ENCODE measurements at places on chromosomes 16 and 17.

- DNase-seq: no peak
Observed at GRCh38 chr16:62676306-62676705, 640.1 kb upstream of the CDH8 start.

DNA sequence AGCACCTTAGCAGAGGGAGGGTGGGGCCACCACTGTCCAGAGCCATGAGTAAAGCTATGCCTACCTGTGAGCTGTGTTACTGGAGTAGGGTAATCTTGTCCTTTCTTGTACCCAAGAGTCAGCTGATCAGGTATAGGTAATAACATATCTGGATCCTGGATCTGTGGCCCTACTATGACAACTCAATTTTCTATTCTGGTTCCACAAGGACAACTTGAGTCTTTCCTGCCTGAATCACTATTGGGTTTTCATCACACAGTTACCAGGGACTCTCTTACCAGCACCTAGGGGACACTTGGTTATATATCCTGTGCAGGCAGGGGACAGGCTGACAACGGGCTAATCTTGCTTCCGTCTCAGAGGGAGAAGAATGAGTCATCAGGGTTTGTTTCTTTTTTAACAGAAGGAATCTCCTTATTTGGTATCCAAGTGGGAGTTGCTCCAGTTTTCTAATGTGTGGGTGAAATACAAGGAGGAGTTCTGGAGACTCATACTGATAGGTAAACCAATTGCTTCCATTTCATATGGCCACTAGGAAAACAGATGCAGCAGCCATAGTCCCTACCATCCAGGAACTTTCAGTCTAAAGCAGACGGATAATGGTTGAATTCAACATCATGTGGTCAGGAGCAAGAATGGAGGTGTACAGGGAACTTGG, 6.8 kb downstream of the ZNF267 start:
- peak; percentile 35 for DNase-seq

GRCh38 chr17:13311306-13311705, 290.4 kb downstream of the HS3ST3A1 start:
- DNase-seq: no peak

DNA sequence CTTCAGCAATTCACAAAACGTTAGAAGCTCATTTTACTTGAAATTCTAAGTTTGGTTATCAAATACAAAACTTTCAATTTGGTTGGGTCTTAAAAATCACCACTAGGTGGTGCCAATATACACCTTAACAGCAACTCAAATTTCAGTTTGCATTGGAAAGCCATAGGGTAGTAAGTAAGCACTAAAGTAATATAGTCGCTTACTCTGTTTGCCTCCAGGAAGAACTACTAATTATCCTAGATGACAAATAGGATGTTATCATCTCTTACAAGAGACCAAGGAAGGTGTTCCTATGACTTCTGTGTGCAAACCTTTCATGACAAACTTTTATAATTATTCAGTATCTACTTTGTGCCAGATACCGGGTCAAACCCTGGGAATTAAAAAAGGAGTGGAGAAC, 93.3 kb downstream of the MYO1D start:
- peak; percentile 43 for DNase-seq

DNA sequence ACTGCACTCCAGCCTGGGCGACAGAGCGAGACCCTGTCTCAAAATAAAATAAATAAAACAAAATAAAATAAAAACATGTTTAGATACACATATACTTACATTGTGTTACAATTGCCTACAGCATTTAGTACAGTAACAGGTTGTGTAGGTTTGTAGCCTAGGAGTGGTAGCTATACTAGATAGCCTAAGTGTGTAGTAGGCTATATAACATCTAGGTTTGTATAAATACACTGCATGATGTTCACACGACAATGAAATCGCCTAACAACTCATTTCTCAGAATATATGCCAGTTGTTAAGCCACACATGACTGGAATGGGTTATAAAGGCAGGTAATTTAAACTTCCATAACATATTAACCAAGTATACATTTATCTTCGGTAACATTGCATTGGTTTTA, 90.6 kb downstream of the TUBD1 start:
- DNase-seq: no peak

DNA sequence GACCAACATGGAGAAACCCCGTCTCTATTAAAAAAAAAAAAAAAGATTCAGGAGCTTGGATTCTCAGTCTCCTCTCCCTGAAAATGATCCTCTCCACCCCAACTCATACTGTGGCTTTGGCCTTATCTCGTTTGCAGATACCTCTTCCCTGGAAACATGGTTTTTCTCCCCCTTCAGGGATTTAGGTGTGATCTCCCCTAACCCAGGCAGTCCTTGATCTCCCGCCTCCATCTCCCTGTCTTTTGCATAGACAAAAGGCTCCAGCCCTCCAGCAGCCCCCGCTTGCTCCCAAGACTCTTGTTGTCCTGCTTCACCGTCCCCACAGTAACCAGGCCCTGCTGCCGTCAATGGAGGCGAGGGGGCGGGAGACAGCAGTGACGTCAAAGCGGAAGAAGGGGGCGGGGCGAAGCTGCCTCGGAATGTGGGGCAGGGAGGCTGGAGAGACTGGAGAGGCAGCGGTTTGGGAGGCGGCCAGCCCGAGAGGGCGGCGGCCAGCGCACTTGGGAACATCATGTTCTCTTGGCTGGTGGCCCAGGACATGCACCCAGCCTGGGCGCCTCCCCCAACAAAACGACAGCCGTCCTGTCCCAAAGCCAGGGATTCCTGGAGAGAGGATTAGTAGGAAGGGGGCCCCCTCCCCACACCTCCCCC, 1.9 kb upstream of the PER1 start:
- DNase-seq: peak; percentile 95

All from central memory CD4-positive, alpha-beta T cell (primary cell).